OCI-LY7 (cell line): ENCODE measurements at places on chromosomes 5 and 9. TPM values are rescaled to one million over a fixed set of nuclear protein-coding genes. Genes with fewer than 3 reads are reported as not detected.

DNA sequence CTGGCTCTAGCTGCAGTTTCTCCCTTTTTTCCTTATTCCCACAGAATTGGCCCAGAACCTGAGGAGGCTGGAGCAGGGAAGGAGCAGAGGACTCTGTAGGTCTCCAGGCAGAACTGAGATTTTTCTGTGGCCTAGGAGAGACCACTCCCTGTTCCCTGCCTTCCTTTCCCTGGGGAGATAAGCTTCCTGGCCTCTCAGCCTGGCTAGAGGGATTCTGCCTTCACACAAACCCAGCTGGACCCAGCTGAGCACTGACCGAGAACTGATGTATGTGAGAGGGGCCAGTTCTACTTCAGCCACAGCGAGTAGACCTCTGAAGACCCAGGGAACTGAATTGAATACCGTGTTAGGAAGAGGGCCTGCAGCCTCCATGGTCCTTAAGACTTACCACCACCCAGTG lies 48.0 kb downstream of the RUSC2 start:
- DNase-seq = no peak

- no peak for DNase-seq
Measured at GRCh38 chr9:110282018-110282738, 25.9 kb upstream of the TXN start.

DNA sequence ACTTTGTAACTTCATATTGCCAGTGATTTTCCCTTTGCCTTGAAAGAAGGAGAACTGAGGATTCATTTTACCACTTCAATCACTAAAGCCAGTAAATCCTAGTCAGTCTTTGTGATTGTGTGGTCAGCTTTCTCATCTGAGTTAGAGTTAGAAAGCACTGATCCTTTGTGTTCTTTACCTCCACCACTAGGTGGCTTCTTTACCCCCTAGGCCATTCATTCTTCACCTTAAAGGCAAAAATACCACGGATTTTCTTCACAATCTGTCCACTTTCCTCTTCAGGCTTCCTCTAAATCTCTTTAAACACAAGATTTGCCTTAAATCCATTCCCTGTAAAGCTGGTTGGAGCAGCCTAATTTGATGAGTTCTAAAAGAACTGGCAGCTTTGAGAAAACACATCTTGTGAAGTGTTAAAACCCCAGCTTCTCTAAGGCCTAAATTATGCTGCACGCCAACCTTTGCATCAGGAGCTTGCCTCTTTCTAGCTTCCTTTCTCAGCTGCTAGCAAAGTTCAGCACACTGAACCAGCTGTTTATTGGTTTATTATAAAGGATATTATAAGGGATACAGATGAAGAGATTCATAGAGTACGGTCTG lies 20.4 kb downstream of the BDP1 start:
- DNase-seq = peak; percentile 40

- peak; percentile 43 for DNase-seq
Measured at GRCh38 chr9:82116556-82116955, 128.0 kb downstream of the SPATA31D1 start.

DNA sequence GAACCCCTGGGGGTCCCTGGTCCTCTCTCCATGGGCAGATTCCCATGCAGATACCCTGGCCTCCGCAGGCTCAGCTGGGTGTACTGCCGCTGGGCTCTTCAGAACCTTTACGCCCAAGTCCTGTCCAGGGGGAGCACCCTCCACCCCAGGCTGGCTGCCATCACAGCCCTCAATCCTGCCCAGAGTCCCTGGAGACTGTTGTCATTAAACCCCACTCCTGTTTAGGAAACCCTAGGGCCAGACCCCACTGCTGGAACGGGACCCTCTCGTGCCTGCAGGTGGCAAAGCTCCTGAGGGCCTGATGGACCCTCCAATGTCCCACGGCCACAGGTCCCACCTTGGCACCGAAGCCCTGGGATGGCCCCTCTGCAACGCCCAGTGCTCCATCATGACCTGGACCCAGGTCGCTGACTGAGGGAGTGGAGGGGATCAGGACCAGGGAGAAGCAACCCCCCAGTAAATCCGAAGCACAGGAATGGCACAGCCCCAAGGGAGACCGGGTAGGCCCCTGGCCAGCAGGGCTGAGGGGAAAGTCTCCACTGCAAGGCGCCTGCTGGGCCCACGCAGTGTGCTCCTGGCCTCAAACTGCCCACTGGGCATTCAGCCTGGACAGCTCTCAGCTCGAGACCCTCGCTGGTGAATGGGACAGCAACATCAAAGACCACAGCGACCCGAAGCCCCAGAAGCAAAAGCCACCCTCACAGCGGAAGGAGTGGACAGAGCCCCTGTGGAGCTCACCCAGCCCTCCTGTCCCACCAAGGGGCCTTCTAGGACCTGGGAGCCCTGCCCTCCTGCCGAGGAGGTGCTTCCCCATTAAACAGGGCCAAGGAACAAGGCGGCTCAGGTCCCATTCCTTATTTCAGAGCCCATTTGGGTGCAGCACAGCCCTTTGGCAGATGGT lies 8.3 kb downstream of the ZDHHC11B start:
- DNase-seq = no peak

DNA sequence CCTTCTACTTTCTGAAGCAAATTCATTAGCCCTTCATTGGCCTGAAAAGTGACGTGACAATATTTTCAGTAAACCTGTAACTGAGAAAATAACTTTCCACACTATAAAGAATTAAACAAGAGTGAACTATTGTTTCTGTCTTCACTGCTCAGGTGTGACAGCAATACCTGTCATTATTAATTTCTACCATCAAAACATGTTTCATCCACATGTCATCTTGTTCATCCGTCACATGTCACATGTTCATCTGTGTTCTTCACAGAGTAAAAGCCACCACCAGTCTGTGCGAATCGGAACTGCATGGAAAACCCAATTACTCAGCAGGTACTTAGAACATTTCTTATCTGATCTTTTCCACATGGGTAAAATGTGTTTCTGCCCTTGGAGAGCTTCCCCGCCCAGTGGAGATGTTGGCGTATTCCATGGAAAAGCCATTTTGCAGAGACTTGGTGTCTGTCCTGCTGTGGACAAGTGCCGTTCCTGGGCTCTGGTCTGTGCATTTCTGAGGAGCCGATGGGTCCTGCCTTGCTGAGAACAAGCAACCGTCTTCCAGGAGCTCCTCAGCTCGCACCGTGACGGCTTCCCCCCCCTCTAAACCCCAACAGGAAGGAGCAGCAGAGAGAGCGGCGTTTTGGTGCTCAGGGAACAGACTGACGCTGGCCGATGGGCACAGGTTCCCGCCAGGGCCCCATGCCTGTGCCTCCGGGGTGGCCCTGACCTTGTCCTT lies 10.6 kb upstream of the EXOC3 start:
- no peak for DNase-seq

PCDHGA12 gene
- total RNA-seq = 3.0 and 3.4 TPM in 2 replicates

- DNase-seq = peak; percentile 56
Measured at GRCh38 chr5:111299067-111299481, 74.9 kb downstream of the CAMK4 start.

GRCh38 chr5:39217365-39218281 lies 1.7 kb downstream of the FYB1 start:
- peak; percentile 58 for DNase-seq

DNA sequence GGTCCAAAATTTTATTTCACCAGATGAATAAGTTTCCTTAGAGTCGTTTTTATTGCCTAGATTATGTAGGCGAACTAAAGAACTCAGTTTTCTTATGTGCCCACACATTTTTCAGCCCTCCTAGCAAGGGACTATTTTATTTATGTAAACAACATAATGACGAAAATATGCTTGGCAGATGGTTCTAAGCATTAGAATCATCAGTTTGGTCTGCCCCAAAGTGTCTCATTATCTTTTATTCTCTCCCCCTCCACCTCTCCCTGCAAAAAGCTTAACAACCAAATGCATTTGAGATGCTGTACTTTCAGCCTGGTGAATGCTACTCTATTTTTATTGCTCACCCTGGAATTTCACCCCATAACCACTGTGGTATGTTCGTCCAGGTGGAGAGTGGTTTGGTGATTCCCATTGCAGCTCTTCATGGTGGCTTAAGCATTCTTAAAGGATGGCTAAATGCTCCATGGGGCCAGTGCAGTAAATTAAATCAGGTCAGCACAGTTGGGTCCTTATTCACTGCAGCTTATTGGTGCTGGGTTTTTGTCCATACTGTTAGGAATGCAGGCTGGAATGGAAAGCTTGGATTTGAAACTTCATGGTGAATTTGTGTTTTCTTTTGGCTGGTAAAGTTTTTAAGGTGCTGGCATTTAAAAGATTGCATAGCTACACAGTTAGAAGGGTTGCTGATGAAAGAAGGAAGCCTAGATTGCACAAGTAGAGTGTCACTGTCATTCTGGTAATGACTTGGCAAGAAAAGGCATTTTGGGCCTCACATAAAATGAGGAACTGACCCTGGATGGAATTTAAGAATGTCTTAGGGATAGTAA lies 39.2 kb downstream of the TLE4 start:
- DNase-seq = peak; percentile 18

SLC25A46 gene
- 46.4 and 49.2 TPM in 2 replicates for total RNA-seq

ZDHHC11B gene
- total RNA-seq = 0.26 and 0.29 TPM in 2 replicates

DNA sequence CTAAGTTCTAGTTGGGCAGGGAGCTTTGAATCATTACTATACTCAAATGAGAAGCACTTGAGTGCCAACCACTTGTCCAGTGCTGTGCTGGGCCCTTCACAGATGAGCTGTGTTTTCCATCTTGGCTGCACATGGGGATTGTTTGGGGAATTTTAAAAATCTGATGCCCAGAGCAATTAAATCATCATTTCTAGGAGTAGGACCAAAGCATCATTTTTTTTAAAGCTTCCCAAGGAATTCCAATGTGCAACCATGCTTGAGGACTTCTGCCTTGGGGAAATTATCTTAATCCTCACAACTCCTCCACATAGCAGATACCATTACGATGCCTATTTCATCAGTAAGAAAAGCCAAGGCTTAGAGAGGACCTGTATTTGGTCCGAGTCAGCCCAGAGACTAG lies 131.4 kb downstream of the TMEM174 start:
- DNase-seq = no peak

GRCh38 chr5:138109463-138110265 lies 25.8 kb downstream of the WNT8A start:
- DNase-seq = no peak

DNA sequence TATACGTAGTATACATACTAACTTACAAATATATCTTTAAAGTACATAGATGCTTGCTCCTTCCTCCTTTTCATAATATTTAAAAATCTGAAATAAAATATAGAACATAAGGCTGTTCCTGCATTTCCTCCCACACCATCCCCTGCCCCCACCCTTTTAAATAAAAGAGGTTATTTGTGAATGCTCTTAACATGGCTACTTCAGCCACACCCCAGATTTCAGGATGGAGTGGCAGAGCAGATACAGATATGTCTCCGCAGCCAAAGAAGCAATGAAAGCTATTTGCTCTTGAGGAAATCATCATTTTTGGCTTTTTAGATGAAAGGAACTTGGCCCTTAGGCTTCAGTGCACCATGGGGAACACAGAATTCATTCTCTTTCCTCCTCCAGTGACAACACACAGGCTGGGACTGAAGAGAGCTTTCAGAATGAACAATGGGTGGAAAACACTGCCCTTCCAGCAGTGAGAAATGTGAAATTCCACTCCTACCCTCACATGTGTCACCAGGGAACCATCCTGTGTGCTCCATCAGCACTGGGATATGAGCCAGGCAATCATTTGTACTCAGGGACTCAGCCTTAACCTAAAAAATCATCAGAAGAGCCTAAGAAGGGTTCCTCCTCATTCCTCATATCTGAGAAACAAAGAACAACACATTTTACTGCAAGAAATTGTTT lies 134.3 kb downstream of the PPP2R2B start:
- DNase-seq = no peak

SMIM33 gene
- not detected in 2 replicates for total RNA-seq

FAM221B gene
- total RNA-seq = not detected in 2 replicates

- no peak for DNase-seq
Measured at GRCh38 chr5:9467199-9468059, 78.4 kb downstream of the SEMA5A start.

- no peak for DNase-seq
Measured at GRCh38 chr5:179553875-179554274, 3.5 kb downstream of the RUFY1 start.

PPP3R2 gene
- total RNA-seq = not detected in 2 replicates

INSL4 gene
- not detected in 2 replicates for total RNA-seq

DOK3 gene
- 260 and 268 TPM in 2 replicates for total RNA-seq

STK32A gene
- not detected in 2 replicates for total RNA-seq

DNA sequence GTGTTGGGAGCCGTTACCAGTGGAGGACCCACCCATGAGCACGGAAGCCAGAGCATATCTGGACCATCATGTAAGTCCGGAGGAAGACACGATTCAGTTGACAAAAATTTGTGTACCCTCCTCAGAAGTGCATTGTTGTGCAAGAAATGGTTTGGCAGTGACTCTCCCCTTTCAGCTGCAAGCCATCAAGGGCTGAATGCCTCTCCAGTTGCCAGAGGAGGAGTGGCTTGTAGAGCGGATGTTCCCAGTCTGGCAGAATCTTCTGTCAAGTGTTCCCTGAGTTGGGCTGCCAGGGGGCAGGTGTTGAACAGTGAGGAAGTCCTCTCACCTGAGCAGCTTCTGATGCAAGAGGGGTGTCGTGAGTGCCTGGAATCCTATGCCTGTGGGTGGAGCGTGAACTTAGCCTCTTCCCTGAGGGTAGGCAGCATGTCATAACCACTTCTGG lies 27.6 kb upstream of the CDKN2AIPNL start:
- DNase-seq = no peak

DNA sequence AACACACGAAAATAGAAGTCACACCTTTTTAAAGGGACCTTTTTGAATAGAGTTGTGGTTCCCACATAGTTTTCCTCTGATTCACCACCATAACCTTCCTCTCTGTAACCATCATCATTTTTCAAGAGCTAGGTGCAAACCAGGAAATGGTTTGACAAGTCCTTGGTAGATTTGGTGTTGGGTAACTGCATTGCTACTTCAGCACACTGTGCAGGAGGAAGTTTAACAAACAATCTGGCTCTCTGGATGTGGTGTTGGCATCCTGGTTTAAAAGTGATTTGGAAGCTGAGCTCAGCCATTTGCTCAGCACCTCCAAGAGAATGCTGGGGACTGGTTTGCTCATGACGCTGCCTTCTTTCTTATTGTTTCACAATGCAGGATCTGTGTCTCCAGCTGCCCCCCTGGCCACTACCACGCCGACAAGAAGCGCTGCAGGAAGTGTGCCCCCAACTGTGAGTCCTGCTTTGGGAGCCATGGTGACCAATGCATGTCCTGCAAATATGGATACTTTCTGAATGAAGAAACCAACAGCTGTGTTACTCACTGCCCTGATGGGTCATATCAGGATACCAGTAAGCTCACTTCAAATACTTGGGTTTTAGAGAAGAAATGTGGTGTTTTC lies 213.1 kb downstream of the RFK start:
- no peak for DNase-seq

IFNA2 gene
- total RNA-seq = not detected in 2 replicates
